Heart right ventricle (tissue), 16 donors: ENCODE measurements at places on chromosomes 2 and 18. TPM values are rescaled to one million over a fixed set of nuclear protein-coding genes. Genes with fewer than 3 reads are reported as not detected.
A peak's percentile ranks its signal among the peaks of the same experiment; 100 is the strongest.

DNA sequence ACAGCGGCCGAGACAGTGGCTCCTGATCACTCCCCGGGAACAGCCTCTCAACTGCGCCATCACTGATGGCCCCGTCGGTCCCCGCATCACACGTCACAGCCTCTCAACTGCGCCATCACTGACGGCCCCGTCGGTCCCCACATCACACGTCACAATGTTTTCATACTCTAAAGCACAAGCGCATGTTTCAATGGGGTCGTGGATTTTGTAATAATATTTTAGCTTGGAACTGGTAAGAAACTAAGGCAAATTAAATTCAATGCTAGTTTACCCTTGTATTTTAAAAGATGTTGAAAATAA lies 44.2 kb upstream of the CTDP1 start:
- no peak for DNase-seq

Gene GGCX
- 14.0 TPM for polyA plus RNA-seq

GRCh38 chr2:226483143-226483542 lies 316.5 kb downstream of the IRS1 start:
- no peak for DNase-seq

GRCh38 chr2:182066400-182067087 lies 80.9 kb downstream of the PPP1R1C start:
- no peak for DNase-seq

GRCh38 chr2:96148410-96149217 lies 3.4 kb upstream of the DUSP2 start:
- peak; percentile 57 for DNase-seq

GRCh38 chr2:173272849-173273248 lies 81.8 kb upstream of the CDCA7 start:
- DNase-seq, result no peak

Gene CNTNAP5
- polyA plus RNA-seq, result not detected
